ENCODE measurements at places on chromosomes 13 and 19.

DNA sequence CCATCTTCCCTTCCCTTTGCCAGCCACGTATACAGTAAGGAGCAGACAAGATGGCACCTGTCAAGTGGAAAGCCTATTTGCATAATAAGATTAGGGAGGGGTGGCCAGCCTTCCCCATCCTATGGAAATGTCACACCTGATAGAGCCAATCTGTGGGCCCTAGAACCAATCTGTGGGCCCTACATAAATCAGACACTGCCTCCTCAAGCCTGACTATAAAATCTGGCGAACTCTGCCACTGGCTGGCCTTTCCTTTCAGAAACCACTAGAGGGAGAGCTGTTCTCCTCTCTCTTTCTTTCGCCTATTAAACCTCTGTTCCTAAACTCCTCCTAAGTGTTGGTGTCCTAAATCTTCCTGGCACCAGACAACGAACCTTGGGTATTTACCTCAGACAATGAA is 231.5 kb upstream of the KLHL1 start:
- no peak for DNase-seq

- DNase-seq, result peak; percentile 37
Observed at GRCh38 chr19:56594783-56595547, at the start of gene ZNF71. ZNF71 (plus strand) TSS chr19:56595302; CDS start chr19:56601559, 6,257 bp downstream.

DNA sequence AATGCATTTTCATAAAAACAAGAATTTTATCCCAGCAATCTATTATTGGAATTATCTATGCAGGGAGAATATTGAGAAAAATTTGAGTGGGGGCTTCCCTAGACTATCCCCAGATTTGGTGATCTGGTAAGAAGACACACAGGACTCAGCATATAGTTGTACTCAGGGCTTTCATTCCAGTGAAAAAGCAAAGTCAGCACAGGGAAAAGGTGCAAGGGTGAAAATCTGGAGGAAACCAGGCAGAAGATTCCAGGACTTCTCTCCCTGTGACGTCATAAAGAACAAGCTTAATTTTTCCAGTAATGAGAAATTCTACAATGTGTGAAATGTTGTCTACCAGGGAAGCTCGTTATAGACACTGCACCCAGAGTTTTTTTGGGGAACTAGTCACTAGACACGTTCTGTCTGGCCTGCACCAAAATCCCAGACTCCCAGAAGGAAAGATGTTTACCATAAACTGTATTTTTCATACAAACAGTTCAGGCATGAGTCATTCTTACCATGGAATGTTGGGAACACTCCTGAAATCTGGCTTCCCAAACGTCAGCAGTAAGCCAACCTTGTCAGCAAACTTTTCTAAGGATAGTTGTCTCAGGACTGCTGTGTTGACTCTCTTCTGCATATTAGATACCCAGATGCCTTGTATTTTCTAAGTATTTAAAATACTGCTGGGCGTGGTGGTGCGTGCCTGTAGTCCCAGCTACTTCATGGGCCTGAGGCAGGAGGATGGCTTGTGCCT is 107.4 kb downstream of the DNAJC3 start:
- peak; percentile 55 for DNase-seq

GRCh38 chr19:12034198-12034597 is 1.3 kb downstream of the ZNF433 start:
- no peak for DNase-seq

DNA sequence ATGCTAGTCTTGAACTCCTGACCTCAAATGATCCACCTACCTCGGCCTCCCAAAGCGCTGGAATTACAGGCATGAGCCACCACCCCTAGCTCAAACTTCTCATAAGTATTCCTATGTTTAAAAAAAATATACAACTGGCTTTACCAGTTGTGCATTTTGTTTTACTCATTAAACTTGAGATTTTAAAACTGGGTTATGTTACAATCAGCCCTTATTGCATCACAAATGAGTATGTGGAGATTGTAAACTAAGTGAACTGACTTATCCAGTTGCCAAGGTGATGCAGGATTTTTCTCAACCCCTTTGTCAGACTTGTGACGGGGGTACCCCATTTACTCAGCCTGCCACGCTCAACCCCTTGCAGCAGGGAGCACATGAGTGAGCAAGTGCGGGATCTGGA is 14.4 kb upstream of the GTF2F2 start:
- no peak for DNase-seq

DNA sequence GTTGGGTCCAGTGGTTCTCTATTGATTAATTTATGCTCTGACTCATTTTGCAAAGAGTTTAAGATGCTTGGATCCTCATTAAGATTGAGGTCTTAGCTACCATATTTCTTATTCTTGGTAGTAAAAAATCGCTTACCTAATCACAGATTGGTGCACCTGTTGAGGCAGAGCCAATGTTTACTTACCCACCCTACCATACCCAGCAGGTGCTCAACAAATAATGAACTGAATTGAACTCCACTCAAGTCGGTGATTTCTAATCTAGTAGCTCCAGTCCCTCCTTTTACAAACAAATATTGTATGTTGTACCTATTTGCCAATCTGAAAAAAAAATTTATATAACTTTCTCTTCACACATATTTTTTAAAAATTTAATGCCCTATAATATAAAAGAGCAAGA is 361.0 kb downstream of the FGF14 start:
- no peak for DNase-seq

- DNase-seq, result no peak
Observed at GRCh38 chr19:48718711-48719231, 754 bp downstream of the MAMSTR start.

DNA sequence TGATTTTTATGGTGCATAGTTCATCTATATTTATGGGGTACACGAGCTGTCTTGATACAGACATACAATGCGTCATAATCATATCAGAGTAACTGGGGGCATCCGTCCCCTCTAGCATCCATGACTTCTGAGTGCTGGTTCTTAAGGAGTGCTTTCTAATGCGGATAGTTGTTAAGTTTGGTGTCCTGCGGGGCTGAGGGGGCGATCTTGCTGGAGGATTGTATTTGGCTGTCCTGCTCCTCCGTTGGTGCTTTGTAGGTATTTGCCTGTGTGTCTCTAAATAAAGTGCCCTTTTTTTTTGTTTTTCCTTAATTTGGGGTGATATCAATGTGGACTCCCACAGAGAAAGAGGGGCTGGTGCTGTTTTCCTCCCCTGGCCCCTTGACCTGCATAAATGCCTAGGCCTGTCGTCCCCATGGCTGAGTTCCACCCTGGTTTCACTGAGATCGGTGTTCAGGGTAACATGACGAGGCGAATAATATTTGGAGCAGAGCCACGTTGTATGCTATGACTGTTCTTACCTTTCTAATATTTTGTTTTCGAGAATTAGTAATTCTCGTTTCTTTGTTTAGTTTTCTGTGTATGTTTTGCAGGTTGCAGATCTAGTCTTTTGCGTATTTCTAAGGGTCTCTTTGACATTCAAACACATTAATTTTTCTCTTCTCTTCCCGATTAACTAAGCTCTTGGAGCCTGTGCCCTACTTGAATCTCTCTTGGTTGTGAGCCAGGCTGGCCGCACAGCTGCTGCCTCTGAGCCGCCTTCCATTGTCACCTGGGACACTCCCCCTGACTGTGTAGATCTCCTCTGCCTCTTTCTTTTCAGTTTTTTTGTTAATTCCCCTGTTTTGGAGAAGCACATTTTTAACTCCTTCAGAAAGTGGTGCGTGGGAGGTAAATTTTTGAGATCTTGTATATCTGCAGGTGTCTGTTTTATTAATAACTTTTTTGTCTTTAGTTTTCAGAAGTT is 100.3 kb downstream of the ARHGEF7 start:
- DNase-seq, result no peak

GRCh38 chr19:3171894-3172672 is 6.5 kb upstream of the S1PR4 start:
- no peak for DNase-seq

GRCh38 chr13:71751073-71751472 is 115.9 kb downstream of the DACH1 start:
- no peak for DNase-seq

GRCh38 chr13:49046002-49046401 is 70.3 kb downstream of the FNDC3A start:
- no peak for DNase-seq

- no peak for DNase-seq
Observed at GRCh38 chr19:29843180-29844051, 31.6 kb downstream of the CCNE1 start.

DNA sequence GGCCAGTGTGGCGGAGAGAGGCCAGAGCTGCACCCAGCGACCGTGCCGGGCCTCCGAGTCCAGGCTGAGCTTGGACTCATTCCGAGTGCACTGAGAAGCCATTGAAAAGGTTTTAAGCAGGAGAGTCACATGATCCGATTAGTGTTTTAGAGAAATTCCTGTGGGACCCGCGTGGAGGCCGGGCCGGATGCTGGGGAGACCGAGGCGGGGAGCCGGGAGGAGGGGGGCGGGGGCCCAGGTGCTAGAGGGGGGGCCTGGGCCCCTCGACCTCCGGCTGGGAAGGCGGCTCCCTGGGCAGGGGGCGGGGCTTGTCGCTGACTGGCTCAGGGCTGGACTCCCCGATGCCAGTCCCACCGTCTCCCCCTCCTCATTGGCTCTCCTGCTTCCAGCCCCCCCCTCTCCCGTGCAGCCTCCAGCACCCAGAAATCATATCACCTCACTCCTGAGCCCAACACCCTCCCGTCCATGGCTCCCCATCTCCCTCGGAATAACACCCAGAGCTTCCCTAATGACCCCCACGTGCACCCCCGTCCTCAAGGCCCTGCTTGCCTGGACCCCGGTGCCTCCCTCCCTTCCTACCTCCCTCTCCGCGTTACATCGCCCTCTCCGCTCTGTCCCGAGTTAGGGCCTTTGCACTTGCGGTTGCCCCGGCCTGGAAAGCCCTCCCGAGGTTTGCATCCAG is 5.2 kb upstream of the ZNF579 start:
- no peak for DNase-seq

DNA sequence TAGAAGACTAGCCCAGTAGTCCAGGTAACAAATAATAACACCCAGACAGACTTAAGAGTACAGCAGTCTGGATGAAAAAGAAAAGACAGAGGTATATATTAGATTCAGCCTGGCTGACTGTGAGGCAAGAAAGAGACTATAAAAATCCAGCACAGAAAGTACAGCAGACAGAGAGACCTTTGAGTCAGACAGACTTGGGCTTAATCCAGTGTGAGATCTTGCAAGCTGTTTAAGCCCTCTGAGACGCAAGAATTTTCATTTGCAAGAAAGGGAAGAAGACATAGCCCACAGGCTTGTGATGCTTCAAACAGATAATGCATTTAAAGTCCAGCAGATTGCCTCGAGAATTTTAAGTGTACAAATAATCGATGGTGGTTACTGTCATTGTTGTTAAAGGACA is 471.4 kb downstream of the LIG4 start:
- peak; percentile 34 for DNase-seq

DNA sequence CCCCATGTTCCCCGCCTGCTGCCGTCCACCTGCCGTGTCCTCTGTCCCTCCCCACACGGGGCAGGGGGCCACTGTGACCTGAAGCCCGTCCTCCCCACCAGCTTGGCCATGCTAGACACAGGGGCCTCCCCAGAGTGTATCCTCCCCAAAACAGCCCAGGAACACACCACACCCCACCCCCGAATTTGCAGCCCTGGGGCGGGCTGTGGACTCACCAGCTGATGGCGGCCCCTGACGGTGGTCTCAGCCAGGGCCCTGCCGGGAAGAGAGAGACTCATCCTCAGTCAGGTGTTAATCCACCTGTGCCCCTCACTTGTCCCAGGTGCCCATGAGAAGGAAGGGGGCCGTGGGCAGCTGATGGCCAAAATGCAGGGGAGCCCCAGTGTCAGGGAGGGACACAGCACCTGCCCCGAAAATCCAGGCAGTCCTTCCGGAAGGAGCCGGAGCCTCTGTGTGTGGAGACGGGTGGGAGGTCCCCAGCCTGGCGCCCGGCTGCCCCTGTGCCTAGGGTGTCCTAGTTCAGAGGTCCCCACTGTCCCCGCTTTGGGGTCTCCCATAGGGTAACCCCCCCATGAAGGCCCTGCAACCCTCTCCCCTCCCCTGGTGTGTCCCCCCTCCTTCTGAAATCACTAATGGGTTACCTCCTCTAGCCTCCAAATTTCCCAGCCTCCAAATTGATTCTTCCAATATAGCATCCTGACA is 39.3 kb upstream of the TCF3 start:
- no peak for DNase-seq

DNA sequence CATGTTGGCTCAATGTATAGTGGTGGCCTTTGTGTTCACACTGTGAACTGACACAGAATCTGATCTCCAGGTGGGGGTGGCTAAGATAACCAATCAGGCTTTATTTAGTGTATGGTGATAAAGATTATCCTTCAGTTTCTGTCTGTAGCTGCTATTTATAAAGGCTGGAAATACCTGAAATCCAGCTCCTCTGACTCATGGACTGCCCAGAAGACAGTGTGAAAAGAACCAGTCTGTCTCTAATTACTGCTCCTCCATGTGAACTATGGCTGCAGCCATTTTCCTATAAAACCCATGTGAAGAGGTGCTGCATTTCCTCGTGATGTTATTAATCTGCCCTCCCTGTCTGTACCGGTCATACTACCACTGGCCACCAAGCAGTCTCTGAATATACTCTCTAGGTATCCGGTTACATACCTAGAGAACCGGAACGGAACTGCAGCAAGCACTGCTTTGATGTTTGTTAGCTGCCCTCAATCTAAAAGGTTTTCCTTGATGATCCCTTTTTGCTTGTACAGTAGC is 238.0 kb downstream of the LHFPL6 start:
- no peak for DNase-seq

- peak; percentile 98 for DNase-seq
Observed at GRCh38 chr19:47719047-47719859, 6.0 kb downstream of the EHD2 start.

DNA sequence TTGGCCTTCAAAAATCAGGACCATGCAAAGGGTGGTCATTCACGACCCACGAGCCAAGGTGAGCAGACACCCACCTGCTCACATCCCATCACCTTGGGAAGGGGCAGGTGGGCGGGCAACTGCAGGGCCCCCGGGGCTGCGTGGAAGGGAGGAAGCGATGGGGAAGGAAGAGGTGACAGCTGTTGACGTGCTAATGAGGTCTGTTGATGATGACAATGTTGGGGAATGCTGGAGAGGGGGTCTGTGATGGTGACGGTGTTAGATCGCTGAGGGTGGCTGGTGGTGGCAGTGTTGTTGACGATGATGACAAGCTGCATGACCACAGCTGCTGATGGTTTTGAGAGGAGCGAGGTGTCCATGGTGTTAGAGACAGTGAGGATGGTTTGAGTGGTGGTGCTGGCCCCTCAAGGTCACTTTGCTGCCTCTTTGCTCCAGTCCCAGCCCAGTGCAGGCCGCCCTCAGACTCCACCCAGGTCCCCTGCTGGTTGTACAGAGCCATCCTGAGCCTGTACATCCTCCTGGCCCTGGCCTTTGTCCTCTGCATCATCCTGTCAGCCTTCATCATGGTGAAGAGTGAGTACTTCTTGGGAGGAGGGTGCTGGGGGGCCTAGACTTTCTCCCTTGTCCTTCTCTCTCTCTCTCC is 900 bp downstream of the MCEMP1 start:
- no peak for DNase-seq

- no peak for DNase-seq
Observed at GRCh38 chr13:29479716-29480492, 115.6 kb downstream of the SLC7A1 start.

- no peak for DNase-seq
Observed at GRCh38 chr19:54967611-54968010, 1.4 kb downstream of the NLRP2 start.

- DNase-seq, result no peak
Observed at GRCh38 chr13:106355866-106356265, 179.6 kb downstream of the EFNB2 start.

- no peak for DNase-seq
Observed at GRCh38 chr19:14337510-14337909, 43.7 kb upstream of the ADGRE5 start.

GRCh38 chr19:27844261-27844660 is 1368.7 kb downstream of the UQCRFS1 start:
- no peak for DNase-seq
